Body of pancreas (tissue), 4 donors: ENCODE measurements at places on chromosomes 4 and X. TPM values are rescaled to one million over a fixed set of nuclear protein-coding genes. Genes with fewer than 3 reads are reported as not detected.

DNA sequence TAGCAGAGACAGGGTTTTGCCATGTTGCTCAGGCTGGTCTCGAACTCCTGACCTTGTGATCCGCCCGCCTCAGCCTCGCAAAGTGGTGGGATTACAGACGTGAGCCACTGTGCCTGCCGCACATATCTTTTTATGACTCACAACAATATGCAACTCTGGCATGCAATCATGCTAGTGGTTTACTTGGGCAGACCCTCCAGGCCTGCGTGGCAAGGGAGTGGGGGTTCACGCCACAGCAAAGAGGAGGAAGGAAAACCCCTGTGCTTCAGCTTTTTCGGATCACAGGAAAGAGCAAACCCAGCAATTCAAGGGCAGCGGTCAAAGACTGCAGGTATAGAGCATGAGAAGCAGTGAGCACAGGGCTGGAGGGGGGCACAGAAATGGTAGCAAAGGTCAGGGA is 48.3 kb upstream of the CD99 start:
- DNase-seq = no peak
- no peaks in the 10 kb centered on the region for H3K36me3 ChIP-seq
- no peaks in the 10 kb centered on the region for H3K4me1 ChIP-seq
- H3K27ac ChIP-seq = no peak overlapping the region

- no peak overlapping the region for H3K27ac ChIP-seq
- no peak overlapping the region for H3K4me3 ChIP-seq
- no peaks in the 10 kb centered on the region for H3K27me3 ChIP-seq
- no peak for DNase-seq
- peaks cover 4% of the 10 kb centered on the region for H3K36me3 ChIP-seq
- no peaks in the 10 kb centered on the region for H3K4me1 ChIP-seq
These were observed 14.3 kb upstream of the CORIN start for GRCh38 chr4:47852136-47852535.

GABRB1 gene
- not detected for total RNA-seq

DNA sequence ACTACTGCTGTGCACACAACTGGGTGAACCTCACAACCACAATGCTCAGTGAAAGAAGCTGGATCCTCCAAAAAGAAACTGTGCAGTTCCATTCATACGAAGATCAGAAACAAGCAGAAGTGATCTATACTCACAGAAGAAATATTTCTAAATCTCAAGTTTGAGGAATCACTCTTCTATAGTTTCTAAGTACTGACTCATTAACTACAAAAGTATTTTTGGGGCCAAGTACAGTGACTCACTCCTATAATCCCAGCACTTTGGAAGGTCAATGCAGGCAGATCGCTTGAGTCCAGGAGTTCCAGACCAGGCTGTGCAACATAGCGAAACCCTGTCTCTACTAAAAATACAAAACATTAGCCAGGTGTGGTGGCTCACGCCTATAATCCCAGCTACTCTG is 51.3 kb upstream of the RELL1 start:
- no peaks in the 10 kb centered on the region for H3K4me1 ChIP-seq
- H3K27ac ChIP-seq = no peak overlapping the region
- H3K36me3 ChIP-seq = no peaks in the 10 kb centered on the region
- no peak overlapping the region for H3K4me3 ChIP-seq

- no peak for DNase-seq
- H3K4me1 ChIP-seq = no peaks in the 10 kb centered on the region
- no peak overlapping the region for H3K27ac ChIP-seq
These were observed 67.4 kb downstream of the VCX2 start for GRCh38 chrX:8103655-8104054.
